Sciatic nerve (tissue), 2 donors: ENCODE measurements at places on chromosomes 13 and 19. TPM values are rescaled to one million over a fixed set of nuclear protein-coding genes. Genes with fewer than 3 reads are reported as not detected.

The MTUS2 gene
- total RNA-seq, result not detected

The CD37 gene
- 21.3 TPM for total RNA-seq

The NXNL1 gene
- total RNA-seq, result not detected

The GET3 gene
- total RNA-seq, result 30.1 TPM

The ZNF829 gene
- 4.1 TPM for total RNA-seq

The KCNJ14 gene
- 0.71 TPM for total RNA-seq

The IZUMO2 gene
- not detected for total RNA-seq

The MBD3L5 gene
- total RNA-seq, result not detected

The ZNF865 gene
- total RNA-seq, result 15.9 TPM

The ZNF541 gene
- total RNA-seq, result 0.71 TPM

The CLDND2 gene
- total RNA-seq, result 2.4 TPM

The EDNRB gene
- 31.1 TPM for total RNA-seq

The MEIOSIN gene
- total RNA-seq, result not detected

The LILRA2 gene
- total RNA-seq, result 5.3 TPM

The HSD17B14 gene
- total RNA-seq, result 22.2 TPM

The DLL3 gene
- total RNA-seq, result not detected

The TNFSF11 gene
- not detected for total RNA-seq

The KRTDAP gene
- not detected for total RNA-seq

The ZNF600 gene
- 12.3 TPM for total RNA-seq

The SIGLEC8 gene
- total RNA-seq, result 0.49 TPM

The ZNF878 gene
- total RNA-seq, result 0.27 TPM

The CEACAM7 gene
- total RNA-seq, result not detected

The FFAR2 gene
- 4.5 TPM for total RNA-seq

The SYCN gene
- total RNA-seq, result not detected

The SERTAD1 gene
- 18.0 TPM for total RNA-seq

The SIGLEC14 gene
- total RNA-seq, result 4.1 TPM

The ABCC4 gene
- total RNA-seq, result 12.0 TPM

The S1PR5 gene
- 0.53 TPM for total RNA-seq

The SLC10A2 gene
- total RNA-seq, result not detected

The COX6B2 gene
- 0.31 TPM for total RNA-seq

The ONECUT3 gene
- not detected for total RNA-seq

The TRPC4 gene
- total RNA-seq, result 0.49 TPM

The MBD3L3 gene
- not detected for total RNA-seq

The IGFL3 gene
- total RNA-seq, result not detected

The DAND5 gene
- total RNA-seq, result not detected

The CEACAM6 gene
- 1.1 TPM for total RNA-seq

The ZNF763 gene
- 6.6 TPM for total RNA-seq

The ZNF610 gene
- 5.5 TPM for total RNA-seq

The KIR2DL4 gene
- not detected for total RNA-seq

The SMIM7 gene
- 71.9 TPM for total RNA-seq

The LGI4 gene
- total RNA-seq, result 244 TPM

The SLC35E1 gene
- total RNA-seq, result 33.2 TPM

The IFNL4 gene
- total RNA-seq, result not detected

The TPTE2 gene
- total RNA-seq, result not detected

The OR7E24 gene
- not detected for total RNA-seq

The SIGLECL1 gene
- total RNA-seq, result not detected

The KLK13 gene
- 0.58 TPM for total RNA-seq

The PTBP1 gene
- total RNA-seq, result 217 TPM

The C3 gene
- 971 TPM for total RNA-seq

The CLEC17A gene
- 0.76 TPM for total RNA-seq

The C19orf25 gene
- 22.1 TPM for total RNA-seq
